Thoracic aorta (tissue), 2 donors: ENCODE measurements at places on chromosomes 3 and 15. TPM values are rescaled to one million over a fixed set of nuclear protein-coding genes. Genes with fewer than 3 reads are reported as not detected.

DNA sequence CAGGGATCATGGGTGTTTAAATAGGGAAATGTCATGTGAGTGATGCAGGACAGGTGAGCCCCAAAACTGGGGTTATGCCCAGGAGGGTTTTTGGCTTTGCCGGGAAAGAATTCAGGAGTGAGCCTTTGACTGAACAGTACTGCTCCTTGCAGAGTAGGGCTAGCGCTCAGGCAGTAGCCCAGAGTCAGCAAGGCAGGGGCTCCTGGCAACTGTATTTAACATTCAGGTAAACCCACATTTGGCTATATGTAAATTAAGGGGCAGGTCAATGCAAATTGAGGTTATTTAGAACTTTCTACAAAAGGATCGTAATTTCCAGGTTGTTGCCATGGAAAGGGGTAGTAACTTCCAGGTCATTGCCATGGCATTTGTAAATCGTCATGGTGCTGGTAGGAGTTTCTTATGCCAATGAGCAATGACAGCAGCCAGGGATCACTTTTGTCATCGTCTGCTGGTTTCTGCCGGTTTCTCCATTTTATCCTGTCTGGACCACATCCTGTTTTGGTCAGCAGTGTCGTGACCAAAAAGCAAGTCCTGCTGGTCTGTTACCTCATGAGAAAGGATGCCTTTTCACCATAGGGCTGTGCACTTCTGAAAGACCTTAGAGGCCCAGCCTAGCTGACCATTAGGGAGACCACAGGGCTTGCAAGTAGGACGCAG lies 24.3 kb downstream of the MTHFS start:
- H3K27me3 ChIP-seq, result no peaks in the 10 kb centered on the region
- no peak for DNase-seq
- H3K4me3 ChIP-seq, result no peak overlapping the region
- peaks cover 4% of the 10 kb centered on the region for H3K36me3 ChIP-seq
- H3K27ac ChIP-seq, result no peak overlapping the region

- no peak for DNase-seq
- H3K4me3 ChIP-seq, result no peak overlapping the region
- no peaks in the 10 kb centered on the region for H3K36me3 ChIP-seq
- H3K27me3 ChIP-seq, result no peaks in the 10 kb centered on the region
- no peak overlapping the region for H3K27ac ChIP-seq
Measured at GRCh38 chr3:174397848-174398247, 461.3 kb upstream of the NAALADL2 start.

- H3K27me3 ChIP-seq, result no peaks in the 10 kb centered on the region
- H3K27ac ChIP-seq, result no peak overlapping the region
- H3K4me1 ChIP-seq, result no peaks in the 10 kb centered on the region
Measured at GRCh38 chr3:54875596-54876268, 52.1 kb downstream of the LRTM1 start.

DNA sequence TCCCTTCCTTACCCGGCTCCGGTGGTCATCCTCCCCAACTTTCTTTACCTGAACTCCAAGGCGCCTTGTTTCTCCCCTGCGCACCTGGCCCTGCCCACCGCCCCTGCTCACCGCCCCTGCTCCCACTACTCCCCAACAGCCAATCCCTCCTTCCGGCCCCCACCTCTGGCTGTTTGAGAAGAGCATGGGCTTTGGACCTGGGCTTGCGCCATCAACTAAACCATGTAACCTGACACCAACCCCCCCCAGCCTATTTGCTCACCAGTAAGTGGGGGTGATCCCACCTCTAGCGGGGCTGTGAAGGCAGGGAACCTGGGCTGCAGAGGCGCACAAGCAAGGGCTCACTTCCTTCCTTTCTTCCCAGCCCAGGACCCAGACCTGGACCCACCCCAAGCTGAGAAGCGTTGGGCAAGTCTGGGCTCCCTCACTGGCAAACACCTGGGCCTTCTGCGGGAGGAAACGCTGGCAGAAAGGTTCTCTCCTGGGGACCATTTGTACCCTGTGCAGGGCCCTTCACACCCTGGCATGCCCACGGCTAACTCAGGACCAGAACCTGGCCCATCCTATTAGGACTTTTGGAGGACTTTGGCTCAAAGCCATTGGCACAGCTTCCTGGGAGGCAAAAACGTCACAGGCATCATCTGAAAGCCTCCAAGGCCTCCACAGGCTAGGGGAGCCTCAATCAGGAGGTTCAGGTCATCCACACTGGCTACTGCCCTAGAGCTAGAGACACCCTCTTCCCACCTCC lies at the start of gene PLXNB1:
PLXNB1 (minus strand) TSS at position 127 of the 748 bp plus-strand sequence. CDS start 5,475 bp downstream, outside the sequence.
- peak; percentile 52 for DNase-seq
- H3K27me3 ChIP-seq, result no peaks in the 10 kb centered on the region
- peak within 1 kb of the TSS; percentile 93 for H3K27ac ChIP-seq
- no peaks in the 10 kb centered on the region for H3K36me3 ChIP-seq
- H3K4me3 ChIP-seq, result peak within 1 kb of the TSS; percentile 88

GRCh38 chr15:29139072-29139471 lies 130.6 kb downstream of the NSMCE3 start:
- H3K27ac ChIP-seq, result no peak overlapping the region
- no peaks in the 10 kb centered on the region for H3K27me3 ChIP-seq
- H3K4me3 ChIP-seq, result no peak overlapping the region
- H3K36me3 ChIP-seq, result no peaks in the 10 kb centered on the region
- no peak for DNase-seq
- no peaks in the 10 kb centered on the region for H3K4me1 ChIP-seq

DNA sequence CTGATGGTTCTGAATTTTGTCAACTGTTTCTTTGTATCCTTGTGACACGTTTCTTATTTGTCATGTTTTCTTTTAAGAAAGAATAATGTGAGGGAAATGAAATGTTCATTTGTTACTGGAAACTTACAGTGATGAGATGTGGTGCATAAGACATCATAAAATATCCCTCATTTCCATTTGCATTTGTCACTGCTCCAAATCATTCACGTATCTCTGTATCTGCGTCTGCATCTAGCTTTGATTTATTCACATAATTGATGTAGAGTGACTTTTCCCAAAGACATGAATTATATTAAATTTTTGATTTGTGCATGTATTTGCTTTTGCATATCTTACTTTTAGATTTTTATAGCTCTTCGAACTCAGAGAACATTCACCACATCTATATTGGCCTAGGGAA lies 66.8 kb downstream of the CHL1 start:
- H3K27me3 ChIP-seq, result no peaks in the 10 kb centered on the region
- H3K27ac ChIP-seq, result no peak overlapping the region
- H3K4me3 ChIP-seq, result no peak overlapping the region
- no peak for DNase-seq

- H3K36me3 ChIP-seq, result no peaks in the 10 kb centered on the region
- no peaks in the 10 kb centered on the region for H3K4me1 ChIP-seq
- no peak for DNase-seq
- H3K4me3 ChIP-seq, result no peak overlapping the region
- H3K27me3 ChIP-seq, result no peaks in the 10 kb centered on the region
Measured at GRCh38 chr3:28597452-28597851, 248.8 kb upstream of the AZI2 start.

GRCh38 chr3:98388147-98388546 lies 2.3 kb upstream of the OR5K3 start:
- H3K36me3 ChIP-seq, result no peaks in the 10 kb centered on the region
- H3K27ac ChIP-seq, result no peak overlapping the region
- DNase-seq, result no peak
- no peaks in the 10 kb centered on the region for H3K27me3 ChIP-seq
- no peak overlapping the region for H3K4me3 ChIP-seq
- no peaks in the 10 kb centered on the region for H3K4me1 ChIP-seq

Gene GPR15
- not detected for total RNA-seq

Gene FBN1
- total RNA-seq, result 300 TPM

Gene CSPG5
- total RNA-seq, result 0.14 TPM

Gene GOLGA8R
- 8.8 TPM for total RNA-seq
